ENCODE measurements at places on chromosomes 12 and 14.

DNA sequence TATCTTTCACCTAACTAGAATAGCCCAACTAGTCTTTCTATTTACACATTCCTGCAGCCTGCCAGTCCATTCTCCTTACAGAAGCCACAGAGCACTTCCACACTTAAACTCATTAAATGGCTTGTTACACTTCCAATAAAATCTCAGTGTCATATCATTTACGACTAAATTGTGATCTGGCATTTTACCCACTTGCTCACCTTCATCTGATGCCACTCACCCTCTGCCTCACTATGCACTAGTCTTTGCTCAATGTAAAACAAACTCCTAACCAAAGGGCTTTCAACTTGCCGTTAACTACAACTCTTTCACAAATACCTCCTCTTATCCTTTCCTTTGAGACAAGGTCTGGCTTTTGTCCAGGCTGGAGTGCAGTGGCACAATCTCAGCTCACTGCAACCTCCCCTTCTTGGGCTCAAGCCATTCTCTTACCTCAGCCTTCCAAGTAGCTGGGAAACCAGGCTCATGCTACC lies 24.1 kb downstream of the YAF2 start:
- DNase-seq: peak; percentile 32

DNA sequence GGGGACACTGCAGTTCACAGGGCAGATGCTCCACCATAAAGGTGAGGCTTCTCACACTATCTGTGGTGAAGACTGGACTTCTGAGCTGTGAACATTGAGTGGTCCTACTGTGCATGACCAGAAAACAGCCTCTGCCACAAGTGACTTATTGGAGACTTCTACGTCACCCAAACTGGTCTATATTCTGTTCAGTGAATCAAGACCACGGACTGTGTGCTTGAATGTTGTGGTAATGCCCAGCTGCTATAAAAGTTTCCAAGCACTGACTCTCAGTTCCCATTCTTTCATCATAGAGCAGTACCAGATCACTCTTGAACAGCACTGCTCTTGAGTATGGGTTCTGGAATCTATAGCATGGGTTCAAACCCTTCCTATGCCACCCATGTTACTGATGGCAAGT lies 4.8 kb upstream of the PLEK2 start:
- no peak for DNase-seq

DNA sequence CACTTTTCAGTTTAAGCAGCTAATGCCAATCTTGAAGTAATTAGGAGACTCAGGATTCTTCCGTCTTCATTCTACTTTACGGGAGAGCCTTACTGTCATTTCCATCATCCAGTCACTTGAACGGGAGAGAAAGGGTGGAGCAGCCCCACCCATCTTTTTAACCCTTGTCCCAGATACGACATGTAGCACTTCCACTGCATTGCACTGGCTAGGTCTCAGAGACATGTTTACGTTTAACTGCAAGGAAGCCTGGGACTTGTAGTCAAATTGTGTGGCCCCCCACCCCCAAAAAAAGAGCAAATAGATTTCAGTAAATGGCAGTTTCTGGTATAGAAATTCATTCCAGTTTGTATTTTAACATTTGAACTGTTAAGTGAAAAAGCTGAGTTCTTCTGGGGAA lies 46.1 kb upstream of the SYT1 start:
- no peak for DNase-seq

DNA sequence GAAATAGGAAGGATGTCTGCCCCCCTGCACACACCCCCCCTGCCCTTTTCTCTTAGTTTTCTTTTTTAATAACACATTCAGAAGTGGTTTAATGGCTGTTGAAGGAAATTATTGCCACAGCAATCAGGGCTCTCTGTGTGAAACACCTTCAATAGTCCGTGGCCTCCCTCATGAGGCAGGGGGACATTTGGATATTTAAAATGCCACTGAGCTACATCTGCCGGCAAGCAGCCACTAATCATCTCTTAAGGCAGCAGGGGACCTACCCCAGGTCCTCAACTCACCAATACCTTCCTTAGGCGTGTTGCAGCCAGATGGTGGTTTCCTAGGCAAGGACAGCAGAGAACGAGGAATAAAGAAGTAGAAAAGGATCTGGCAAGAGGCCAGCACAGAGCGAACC lies 283.2 kb downstream of the TTC8 start:
- no peak for DNase-seq

- no peak for DNase-seq
These were observed 51.4 kb upstream of the GPR132 start for GRCh38 chr14:105116451-105117256.

- DNase-seq: no peak
These were observed 53.2 kb downstream of the TESC start for GRCh38 chr12:117046011-117046369.

DNA sequence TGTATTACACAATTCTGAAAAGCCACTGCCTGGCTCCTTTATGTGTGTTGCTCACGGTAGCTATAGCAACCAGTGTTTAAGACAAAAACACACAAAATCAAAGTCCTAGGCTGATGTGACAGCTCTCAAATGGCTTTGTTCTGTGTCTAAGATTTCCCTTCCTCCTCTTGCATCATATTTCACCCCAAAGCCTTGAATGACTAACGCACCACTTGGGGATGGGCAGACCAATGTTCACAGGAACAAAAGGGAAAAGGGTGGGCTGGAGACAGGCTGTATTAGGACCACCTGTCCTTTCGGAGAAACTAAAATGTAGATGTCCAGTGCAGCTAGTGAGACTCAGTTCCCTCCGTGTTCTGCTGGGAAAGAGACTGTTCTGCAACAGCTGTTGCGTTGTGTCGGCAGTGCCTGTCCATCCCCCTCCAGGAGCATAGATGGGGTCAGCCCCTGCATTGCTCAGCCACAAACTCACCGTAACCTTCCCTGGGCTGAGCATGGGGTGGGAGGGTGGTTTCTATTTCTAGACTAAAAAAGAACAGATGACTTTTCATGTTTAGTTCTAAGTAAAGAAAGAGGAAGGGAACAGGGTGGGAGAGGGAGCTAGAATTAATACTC lies 26.8 kb upstream of the DAAM1 start:
- no peak for DNase-seq

- DNase-seq: peak; percentile 56
These were observed 165.4 kb upstream of the SSTR1 start for GRCh38 chr14:38042322-38042721.

DNA sequence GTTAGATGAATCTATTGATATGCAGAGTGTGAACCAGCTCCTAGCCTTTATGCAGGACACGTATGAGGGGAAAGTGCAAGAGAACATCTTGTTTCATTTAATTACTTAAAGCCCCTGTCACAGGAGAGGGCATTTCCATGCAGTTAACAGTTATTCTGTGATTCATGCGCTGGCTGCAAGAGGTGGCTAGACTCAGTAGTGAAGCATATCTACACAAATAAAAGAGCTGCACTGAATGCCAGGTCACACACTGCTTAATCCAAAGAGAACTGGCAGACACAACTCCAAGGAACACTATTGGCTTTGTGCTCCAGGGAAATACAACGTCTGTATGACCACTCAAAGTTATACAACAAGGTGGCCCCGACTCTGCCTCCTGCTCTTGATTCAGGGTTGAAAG lies 394.1 kb downstream of the C12orf75 start:
- DNase-seq: no peak

DNA sequence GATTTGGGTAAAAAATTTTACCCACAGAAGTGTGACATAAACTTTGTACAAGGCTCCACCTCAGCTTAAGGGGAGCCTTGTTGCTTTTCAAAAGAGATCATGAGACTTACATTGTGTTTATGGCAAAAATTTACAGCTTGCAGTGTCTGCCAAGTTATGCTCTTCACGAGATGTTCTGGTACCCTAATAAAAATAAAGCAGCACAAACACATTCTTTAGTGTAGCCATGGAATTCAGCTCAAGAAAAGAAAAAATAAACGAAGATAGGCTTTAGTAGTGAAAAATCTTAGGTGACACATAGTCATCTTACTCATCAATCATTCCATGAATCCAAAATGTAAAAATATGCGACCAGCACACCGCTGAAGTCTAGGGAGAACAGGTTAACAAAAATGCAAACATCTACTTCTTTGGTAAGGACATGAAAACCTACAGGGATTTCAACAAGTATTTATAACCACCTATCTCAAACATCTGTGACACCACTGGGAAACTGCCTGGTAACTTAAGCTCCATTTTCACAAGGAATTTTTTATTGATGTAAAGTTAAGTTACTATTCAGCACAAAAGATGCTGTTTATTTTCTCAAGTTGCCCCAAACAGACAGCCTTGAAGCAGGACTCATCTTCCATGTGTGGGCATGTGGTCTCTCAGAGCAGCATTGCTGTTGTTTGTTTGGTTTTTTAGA lies 32.9 kb downstream of the DMAC2L start:
- DNase-seq: no peak

- no peak for DNase-seq
These were observed 1.7 kb upstream of the SPATS2 start for GRCh38 chr12:49365542-49365941.

GRCh38 chr14:68047906-68048305 lies 228.3 kb downstream of the RAD51B start:
- DNase-seq: no peak

GRCh38 chr12:69508621-69509020 lies 38.4 kb downstream of the FRS2 start:
- no peak for DNase-seq

GRCh38 chr12:113804961-113805600 lies 161.0 kb downstream of the RBM19 start:
- DNase-seq: no peak

DNA sequence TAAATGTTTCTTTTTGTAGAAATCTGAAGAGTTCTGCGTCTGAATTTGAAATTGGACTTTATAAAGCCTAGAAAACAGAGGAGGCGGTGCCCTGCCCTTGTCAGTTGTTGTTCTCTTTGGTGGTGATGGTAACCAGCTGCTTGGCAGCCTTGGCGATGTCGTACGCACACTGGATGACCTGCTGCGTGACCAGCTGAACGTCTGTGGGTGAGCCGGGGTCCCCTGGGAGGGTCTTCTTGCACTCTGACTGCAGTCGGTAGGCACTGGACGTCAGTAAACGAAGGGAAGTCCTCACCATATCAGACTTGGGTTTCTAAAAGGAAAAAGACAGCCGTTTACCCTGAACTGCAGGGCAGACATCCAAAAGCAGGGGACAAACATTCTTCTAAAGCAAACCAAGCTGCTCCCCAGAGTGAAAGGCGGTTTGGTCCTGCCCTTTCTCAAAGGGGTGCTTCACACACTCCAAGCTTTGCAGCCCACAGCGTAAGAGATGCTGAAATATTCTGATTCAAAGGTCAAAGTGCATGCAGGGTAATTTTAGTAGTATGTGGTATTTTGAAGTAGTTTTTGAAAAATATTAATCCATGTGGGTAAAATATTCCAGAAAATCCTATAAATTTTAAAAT lies 32.9 kb downstream of the TCHP start:
- no peak for DNase-seq

DNA sequence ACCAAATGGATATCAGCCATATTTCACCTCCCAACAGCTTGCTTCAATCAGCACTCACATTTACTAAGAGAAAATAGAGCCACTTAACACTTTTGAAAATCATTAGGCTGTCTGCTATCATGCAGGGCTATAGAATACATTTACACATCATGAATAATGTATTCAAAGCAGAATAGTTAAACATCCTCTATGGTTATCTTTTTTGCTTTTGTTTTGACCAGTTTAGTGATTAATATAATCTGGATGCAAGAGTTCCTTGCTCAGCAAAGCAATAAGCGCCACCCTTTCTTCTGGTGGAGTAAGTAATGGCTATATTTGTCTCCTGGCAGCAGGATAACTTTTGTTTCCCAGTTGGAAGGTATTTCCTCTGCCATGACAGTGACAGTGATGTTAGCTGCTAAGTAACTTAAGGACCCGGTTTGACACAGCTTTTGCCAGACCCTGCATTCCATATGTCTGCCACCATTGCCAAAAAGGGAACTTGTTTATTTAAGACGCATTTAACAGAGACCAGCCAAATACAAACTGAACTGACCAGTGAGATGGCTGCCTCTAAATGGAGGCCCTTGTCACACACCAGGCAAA lies 70.3 kb upstream of the NR2C1 start:
- no peak for DNase-seq

DNA sequence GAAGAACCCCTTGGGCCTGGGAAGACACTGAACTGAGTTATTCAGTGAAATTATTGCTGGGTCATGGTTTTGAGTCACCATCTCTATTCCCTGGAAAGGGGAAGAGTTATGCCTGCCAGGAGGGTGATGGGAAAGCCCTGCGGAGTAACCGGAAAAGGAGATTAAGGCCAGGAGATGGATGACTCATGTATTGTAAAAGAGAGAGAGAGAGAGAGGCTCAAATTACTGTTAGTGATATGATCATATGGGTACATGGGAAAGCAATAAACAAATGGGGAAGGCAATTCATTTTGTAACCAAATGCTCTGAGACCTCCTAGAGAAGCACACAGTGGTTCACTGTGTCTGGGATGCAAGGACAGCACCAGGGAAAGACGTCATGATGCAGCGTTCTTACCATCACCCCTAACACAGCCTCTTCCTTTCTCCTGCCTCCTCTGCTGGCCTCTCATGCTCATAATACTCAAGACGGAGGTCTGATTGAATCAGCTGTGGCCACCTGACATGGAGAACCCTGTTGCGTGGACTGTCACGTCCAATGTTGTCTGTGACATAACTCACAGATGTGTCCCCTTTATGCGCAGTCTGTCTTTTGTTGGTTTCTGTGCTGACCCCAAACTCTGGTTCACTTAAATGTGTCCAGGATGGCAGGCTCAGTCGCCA lies 243.7 kb downstream of the TMEM132D start:
- no peak for DNase-seq

DNA sequence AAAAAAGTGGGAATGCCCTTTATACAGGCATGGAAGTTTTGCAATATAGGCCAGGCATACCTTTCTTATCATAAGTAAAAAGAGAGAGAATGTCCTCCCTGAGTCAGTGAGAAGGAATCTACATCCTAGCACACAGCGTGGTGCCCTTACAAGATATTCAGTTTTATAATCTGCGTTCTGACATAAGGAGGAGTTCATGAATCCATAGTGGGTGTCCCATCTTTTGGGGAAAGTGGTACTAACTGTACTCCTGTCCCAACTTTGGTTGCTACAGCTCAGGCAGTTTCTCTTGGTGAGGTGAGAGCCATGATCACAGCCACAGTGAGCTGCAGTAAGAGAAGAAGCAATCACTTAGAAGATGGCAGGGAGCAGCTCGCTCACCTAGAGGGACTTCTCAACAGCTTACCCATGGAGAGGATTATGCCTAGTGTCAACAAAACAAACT lies 332.9 kb downstream of the BCAT1 start:
- no peak for DNase-seq

- DNase-seq: no peak
These were observed 1.9 kb upstream of the BCL11B start for GRCh38 chr14:99273766-99274345.

DNA sequence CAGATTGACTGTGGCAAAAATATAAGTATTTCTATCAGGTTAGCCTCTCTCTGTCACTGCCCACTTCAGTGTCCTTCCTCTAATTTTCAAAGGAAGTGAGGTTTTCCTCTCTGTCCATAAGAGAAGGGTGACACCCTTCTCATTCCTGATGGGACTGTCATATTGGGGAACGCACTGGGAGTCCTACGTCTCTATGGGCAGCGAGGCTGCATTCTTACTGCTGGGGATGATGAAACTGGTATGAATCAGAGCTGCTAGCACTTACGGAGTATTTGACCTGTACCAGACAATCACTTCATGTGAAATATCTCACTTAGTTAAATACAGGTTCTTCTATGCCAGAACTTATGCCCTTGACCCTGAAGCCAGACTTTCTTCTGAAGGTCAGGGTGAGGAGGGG lies 436.3 kb downstream of the DPF3 start:
- no peak for DNase-seq

All from ACHN (cell line).